Esophagus muscularis mucosa (tissue), 4 donors: ENCODE measurements at places on chromosomes 3 and 15. TPM values are rescaled to one million over a fixed set of nuclear protein-coding genes. Genes with fewer than 3 reads are reported as not detected.

Gene PAK6
- total RNA-seq, result 0.33 TPM

Gene EAF1
- total RNA-seq, result 21.7 TPM

Gene AGBL1
- total RNA-seq, result not detected

Gene CCDC54
- total RNA-seq, result not detected

Gene GOLGA8S
- not detected for total RNA-seq

Gene TMEM207
- not detected for total RNA-seq

Gene SPSB4
- 1.2 TPM for total RNA-seq

Gene SLC9C1
- not detected for total RNA-seq

Gene MANF
- total RNA-seq, result 23.5 TPM

Gene HIGD2B
- total RNA-seq, result not detected

Gene HESX1
- 0.52 TPM for total RNA-seq

Gene PIF1
- total RNA-seq, result 1.7 TPM

Gene SV2B
- total RNA-seq, result 2.1 TPM

Gene IL16
- total RNA-seq, result 13.5 TPM

Gene C3orf62
- 5.3 TPM for total RNA-seq

Gene CERS3
- not detected for total RNA-seq

- H3K27me3 ChIP-seq, result no peaks in the 10 kb centered on the region
- H3K36me3 ChIP-seq, result no peaks in the 10 kb centered on the region
- no peaks in the 10 kb centered on the region for H3K4me1 ChIP-seq
- no peak for DNase-seq
Observed at GRCh38 chr3:146598535-146598934, 6.6 kb downstream of the PLSCR5 start.

GRCh38 chr3:115550285-115550761 lies 73.0 kb upstream of the GAP43 start:
- no peak for DNase-seq
- H3K4me1 ChIP-seq, result no peaks in the 10 kb centered on the region
- H3K27me3 ChIP-seq, result no peaks in the 10 kb centered on the region
- H3K4me3 ChIP-seq, result no peak overlapping the region
- no peaks in the 10 kb centered on the region for H3K36me3 ChIP-seq
- no peak overlapping the region for H3K27ac ChIP-seq

- no peak for DNase-seq
- peaks cover 3% of the 10 kb centered on the region for H3K36me3 ChIP-seq
- no peak overlapping the region for H3K4me3 ChIP-seq
- H3K4me1 ChIP-seq, result no peaks in the 10 kb centered on the region
- no peak overlapping the region for H3K27ac ChIP-seq
Observed at GRCh38 chr3:13569641-13570390, 20.9 kb downstream of the FBLN2 start.

GRCh38 chr3:126964950-126965349 lies 18.0 kb upstream of the PLXNA1 start:
- no peak overlapping the region for H3K4me3 ChIP-seq
- no peak overlapping the region for H3K27ac ChIP-seq
- no peaks in the 10 kb centered on the region for H3K36me3 ChIP-seq

- H3K27ac ChIP-seq, result peak overlapping the region; percentile 56
- peaks cover 50% of the 10 kb centered on the region for H3K36me3 ChIP-seq
- H3K4me3 ChIP-seq, result no peak overlapping the region
- H3K27me3 ChIP-seq, result no peaks in the 10 kb centered on the region
- H3K4me1 ChIP-seq, result peaks cover 55% of the 10 kb centered on the region
Observed at GRCh38 chr3:37054370-37054769, 61.1 kb downstream of the MLH1 start.

DNA sequence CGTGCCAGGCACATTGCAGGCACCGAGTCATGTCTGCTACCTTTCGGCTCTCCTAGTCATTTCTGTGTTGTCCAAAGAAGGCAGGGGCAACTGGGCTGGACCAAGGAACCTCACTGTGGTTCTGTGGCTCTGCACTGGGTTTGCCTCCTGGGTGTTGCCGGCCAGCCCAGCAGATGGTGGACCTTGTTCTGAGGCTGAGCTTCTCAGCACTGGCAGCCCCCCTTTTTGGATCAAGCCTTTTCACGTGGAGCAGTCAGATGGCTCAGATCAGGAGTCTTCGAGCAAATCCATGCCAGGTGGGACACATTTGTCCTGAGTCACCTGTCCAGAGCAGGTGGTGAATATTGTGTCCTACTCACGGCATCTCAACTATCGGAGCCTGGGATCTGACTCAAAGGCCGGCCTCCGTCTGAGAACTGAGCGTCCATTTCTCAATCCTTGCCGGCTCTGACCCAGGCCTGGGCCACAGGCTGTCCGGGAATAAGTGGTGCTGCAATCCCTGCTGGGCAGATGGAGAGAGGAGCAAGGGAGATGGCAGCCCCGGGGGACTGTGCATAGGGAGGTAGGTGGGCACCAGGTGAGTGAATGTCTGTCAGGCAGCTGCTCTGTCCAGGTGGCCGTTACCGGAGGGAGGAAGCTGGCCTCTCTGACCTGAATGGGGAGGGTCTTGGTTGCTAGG lies at the start of gene IL16:
Gene IL16 (plus strand): TSS at position 304 of the 679 bp plus-strand sequence. CDS start 28,521 bp downstream, outside the sequence.
- no peak within 1 kb of the TSS for H3K4me3 ChIP-seq
- H3K27ac ChIP-seq, result peak within 1 kb of the TSS; percentile 4
- H3K4me1 ChIP-seq, result peaks cover 19% of the 10 kb centered on the region
- no peaks in the 10 kb centered on the region for H3K27me3 ChIP-seq
- peak; percentile 91 for DNase-seq

- no peaks in the 10 kb centered on the region for H3K27me3 ChIP-seq
- no peak overlapping the region for H3K27ac ChIP-seq
- peaks cover 50% of the 10 kb centered on the region for H3K36me3 ChIP-seq
- no peak for DNase-seq
- H3K4me1 ChIP-seq, result peaks cover 7% of the 10 kb centered on the region
Observed at GRCh38 chr15:75928680-75929608, 25.3 kb downstream of the FBXO22 start.

DNA sequence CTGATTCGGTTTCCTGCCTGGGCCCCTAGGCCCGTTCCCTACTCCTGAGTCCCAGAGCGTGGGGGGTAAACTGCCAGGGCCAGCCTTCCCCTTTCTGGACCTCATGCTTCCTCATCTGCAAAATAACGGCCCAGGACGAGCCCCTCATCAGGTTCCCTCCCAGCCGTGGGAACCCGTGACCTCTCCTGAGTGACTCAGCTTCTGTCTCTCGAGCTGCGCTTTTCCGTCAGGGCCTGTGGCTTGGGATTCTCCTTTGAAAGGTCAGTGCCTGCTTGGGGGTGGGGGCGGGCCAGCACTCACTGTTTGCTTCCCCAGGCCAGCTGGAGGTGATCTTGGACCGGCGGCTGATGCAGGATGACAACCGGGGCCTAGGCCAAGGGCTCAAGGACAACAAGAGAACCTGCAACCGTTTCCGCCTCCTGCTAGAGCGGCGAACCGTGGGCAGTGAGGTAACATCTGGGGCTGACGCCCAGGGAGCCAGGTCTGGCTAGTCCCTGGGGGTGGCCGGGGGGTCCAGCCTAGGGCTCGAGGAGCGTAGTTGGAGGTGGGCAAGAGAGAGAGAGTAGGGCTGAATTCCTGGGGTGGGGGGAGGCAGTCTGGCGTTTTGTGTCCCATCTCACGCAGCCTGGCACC lies 12.8 kb downstream of the MAN2A2 start:
- no peaks in the 10 kb centered on the region for H3K27me3 ChIP-seq
- H3K4me1 ChIP-seq, result no peaks in the 10 kb centered on the region
- no peak for DNase-seq
- no peak overlapping the region for H3K27ac ChIP-seq
- peaks cover 99% of the 10 kb centered on the region for H3K36me3 ChIP-seq

DNA sequence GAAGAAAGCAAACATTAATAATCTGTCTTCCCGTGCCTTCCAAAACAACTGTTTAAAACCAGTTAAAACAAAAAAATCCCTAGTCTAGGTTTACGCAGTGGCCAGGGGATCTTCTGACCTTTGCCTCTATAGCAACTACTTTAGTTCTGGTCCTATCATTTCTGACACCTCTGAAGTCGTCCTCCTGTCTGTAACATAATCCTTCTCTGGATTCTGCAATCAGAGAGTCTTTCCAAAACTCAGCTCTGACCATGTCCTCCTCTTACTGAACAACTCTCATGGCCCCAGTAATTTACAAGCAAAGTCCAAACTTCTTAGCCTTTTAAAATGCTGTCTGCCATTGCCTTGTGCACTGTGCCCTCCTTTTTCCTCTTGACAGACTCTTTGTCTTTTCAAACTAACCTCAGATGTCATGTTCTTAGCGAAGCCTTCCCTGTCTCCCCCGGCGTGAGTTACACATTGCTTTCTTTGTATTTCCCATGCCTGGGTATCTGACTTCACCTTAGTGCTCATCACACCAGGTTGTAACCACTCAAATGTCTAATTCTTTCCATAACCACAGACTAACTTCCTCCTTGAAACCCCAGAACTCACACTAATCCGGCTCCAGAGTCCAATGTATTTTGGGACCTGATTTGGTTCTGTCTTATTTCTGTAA lies 105.2 kb upstream of the BNIP2 start:
- H3K4me3 ChIP-seq, result no peak overlapping the region
- H3K27ac ChIP-seq, result no peak overlapping the region
- no peaks in the 10 kb centered on the region for H3K27me3 ChIP-seq
- no peak for DNase-seq
- no peaks in the 10 kb centered on the region for H3K4me1 ChIP-seq

GRCh38 chr3:127172781-127173515 lies 20.0 kb upstream of the PRR23E start:
- no peaks in the 10 kb centered on the region for H3K36me3 ChIP-seq
- H3K27me3 ChIP-seq, result peaks cover 53% of the 10 kb centered on the region

GRCh38 chr3:11604139-11604892 lies 39.4 kb downstream of the VGLL4 start:
- H3K27me3 ChIP-seq, result no peaks in the 10 kb centered on the region
- no peak overlapping the region for H3K4me3 ChIP-seq
- H3K36me3 ChIP-seq, result peaks cover 6% of the 10 kb centered on the region
- H3K27ac ChIP-seq, result peak overlapping the region; percentile 86
- no peak for DNase-seq
- H3K4me1 ChIP-seq, result peaks cover 94% of the 10 kb centered on the region

DNA sequence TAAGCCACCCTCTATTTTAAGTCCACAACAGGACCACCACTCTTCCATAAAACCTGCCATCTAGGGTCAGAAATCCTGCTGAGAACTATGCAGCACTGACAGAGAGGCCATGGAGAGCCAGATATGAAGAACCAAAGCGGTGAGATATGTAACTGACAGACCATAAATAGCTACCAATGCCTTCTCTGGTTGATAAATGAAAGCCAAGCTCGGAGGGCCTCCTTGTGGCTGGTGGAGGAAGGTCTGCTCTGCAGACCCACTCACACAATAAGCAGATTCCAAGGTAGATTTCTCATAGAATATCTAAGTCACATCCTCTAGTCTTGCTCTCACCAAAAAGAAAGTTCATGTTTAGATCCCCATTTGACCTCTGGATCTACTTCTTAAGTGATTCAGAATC lies 38.9 kb downstream of the RYK start:
- no peak overlapping the region for H3K27ac ChIP-seq
- H3K27me3 ChIP-seq, result no peaks in the 10 kb centered on the region
- DNase-seq, result no peak
- no peak overlapping the region for H3K4me3 ChIP-seq

DNA sequence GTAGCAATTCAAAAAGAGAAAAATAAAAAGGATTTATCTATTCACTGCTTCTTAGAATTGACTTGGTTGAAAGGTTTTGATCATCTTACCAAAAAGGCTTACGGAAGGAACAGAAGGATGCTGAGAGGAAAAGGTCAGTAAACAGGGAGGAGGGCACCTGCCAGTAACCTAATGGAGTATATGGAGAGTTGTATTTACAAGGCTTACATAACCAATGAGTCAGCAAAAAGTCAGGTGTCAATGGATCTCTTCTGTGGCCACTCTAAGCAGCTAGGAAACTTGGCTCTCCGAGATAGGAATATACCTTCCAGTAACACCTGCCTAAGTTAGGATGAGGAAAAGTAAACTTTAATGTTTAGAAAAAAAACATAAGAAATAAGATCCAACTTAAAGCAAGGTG lies 80.5 kb upstream of the PLXND1 start:
- no peaks in the 10 kb centered on the region for H3K36me3 ChIP-seq
- no peaks in the 10 kb centered on the region for H3K27me3 ChIP-seq
- no peak overlapping the region for H3K4me3 ChIP-seq
- H3K4me1 ChIP-seq, result peaks cover 8% of the 10 kb centered on the region
- DNase-seq, result no peak

DNA sequence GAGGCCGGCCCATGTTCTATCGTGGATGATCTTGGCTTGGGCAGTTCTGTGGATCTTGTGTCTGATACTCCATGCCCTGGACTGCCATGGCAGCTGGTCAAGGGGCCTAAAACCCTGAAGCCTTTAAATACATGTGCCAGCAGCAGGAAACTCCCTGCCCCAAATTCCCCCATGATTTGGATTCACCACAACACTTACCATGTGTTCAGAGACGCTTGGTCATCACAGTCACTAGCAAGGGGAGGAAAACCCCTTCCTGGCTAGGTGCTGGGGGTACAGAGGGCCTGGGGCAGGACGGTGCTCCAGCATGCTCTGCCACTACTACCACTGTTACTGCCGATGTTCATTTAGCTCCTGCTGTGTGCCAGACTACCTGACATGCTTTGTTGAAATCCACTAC lies 94.4 kb downstream of the DNAJB8 start:
- no peaks in the 10 kb centered on the region for H3K36me3 ChIP-seq
- H3K4me1 ChIP-seq, result peaks cover 33% of the 10 kb centered on the region
- no peak overlapping the region for H3K27ac ChIP-seq
- no peak overlapping the region for H3K4me3 ChIP-seq
- no peak for DNase-seq
- H3K27me3 ChIP-seq, result no peaks in the 10 kb centered on the region

DNA sequence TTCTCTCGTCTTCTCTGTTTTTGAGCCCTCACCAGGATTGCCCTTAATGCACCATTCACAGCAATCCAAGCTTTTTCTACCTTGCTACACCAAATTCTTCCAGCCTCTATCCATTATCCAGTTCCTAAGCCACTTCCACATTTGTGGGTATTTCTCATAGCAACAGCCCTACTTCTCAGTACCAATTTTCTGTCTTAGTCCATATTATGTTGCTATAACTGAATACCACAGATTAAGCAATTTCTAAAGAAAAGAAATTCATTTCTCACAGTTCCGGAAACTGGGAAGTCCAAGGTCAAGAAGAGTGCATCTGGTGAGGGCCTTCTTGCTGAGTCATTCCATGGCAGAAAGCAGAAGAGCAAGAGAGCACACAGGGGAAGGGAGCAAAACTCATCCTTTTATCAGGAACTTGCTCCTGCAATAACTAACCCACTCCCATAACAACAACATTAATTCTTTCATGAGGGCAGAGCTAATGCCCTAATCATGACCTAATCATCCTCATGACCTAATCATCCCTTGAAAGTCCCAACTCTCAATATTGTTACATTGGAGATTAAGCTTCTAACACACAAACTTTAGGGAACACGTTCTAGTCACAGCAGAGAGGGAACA lies 9.7 kb upstream of the EIF1B start:
- H3K27me3 ChIP-seq, result no peaks in the 10 kb centered on the region
- peaks cover 21% of the 10 kb centered on the region for H3K4me1 ChIP-seq
- H3K27ac ChIP-seq, result no peak overlapping the region
- H3K4me3 ChIP-seq, result no peak overlapping the region

DNA sequence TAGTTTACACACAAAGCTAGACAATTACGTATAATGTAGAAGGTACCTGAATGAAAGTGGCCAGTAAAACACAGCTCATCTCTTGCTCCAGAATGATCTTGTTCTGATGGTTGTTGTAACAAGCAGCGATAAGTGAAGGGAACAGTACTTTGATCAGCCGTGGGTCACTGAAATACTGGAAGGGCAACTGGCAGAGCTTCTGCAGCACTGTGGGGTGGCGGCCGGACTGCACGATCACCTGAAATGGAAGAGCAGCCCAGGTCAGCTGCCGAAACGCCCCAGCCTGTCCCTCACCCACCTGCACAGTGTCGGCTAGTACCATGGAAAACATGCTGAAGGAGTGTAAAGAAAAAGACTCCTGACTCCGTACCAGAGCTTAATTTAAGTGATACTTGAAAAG lies 17.3 kb downstream of the ISL2 start:
- no peak for DNase-seq
- no peak overlapping the region for H3K4me3 ChIP-seq
- H3K36me3 ChIP-seq, result peaks cover 7% of the 10 kb centered on the region
- no peaks in the 10 kb centered on the region for H3K27me3 ChIP-seq
